ENCODE measurements at places on chromosomes 6 and 20.
A peak's percentile ranks its signal among the peaks of the same experiment; 100 is the strongest.

- no peak overlapping the region for H3K4me3 ChIP-seq
- H3K27me3 ChIP-seq: no peaks in the 10 kb centered on the region
- H3K4me1 ChIP-seq: no peaks in the 10 kb centered on the region
- H3K36me3 ChIP-seq: no peaks in the 10 kb centered on the region
Observed at GRCh38 chr6:62993951-62994350, 217.3 kb upstream of the FKBP1C start.

DNA sequence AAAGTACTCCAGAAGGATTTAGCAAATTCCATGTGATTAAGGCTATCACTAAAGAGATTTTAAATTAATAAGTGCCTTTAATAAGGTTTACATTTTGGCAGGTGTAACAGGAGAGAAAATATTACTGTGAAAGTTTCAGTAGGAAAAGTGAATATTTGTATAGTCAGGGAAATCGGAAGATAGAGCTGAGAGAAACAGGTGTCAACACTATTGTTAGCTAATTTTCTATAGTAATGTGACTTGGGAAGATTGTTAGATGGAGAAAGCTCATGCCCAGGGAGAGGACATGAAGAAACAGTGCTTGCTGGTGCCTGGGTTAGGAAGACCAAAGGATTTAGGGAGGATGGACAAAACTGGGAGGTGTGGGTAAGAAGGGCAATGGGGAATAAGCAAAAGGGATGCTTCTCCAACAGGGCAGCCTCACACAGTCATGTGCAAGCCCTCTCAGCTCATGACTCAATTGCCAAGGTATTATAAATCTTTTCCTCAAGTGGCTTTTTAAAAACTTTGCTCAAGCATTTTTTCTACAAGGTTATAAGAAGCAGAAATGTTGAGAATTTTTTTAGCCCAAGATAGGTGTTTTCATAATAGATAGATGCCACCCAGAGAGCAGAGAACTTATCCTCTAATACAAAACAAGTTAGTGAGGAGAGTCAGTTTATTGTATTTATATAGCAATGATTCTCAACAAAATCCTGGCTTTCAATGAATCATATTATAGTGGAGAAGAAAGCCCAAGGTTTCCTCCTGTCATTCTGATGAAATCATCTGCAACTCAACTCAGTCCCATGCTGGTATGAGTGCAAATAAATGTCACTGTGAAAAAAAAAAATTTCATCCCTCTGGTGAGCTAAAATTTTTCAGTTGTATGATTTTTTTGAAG lies 325.2 kb upstream of the NT5E start:
- no peak for DNase-seq
- no peaks in the 10 kb centered on the region for H3K27me3 ChIP-seq
- H3K4me1 ChIP-seq: no peaks in the 10 kb centered on the region

- peaks cover 46% of the 10 kb centered on the region for H3K27me3 ChIP-seq
- H3K36me3 ChIP-seq: no peaks in the 10 kb centered on the region
Observed at GRCh38 chr20:62782149-62782892, 14.0 kb upstream of the MRGBP start.

- H3K27ac ChIP-seq: no peak overlapping the region
- peaks cover 3% of the 10 kb centered on the region for H3K4me1 ChIP-seq
- H3K27me3 ChIP-seq: no peaks in the 10 kb centered on the region
Observed at GRCh38 chr6:113414511-113414910, 442.6 kb upstream of the MARCKS start.

DNA sequence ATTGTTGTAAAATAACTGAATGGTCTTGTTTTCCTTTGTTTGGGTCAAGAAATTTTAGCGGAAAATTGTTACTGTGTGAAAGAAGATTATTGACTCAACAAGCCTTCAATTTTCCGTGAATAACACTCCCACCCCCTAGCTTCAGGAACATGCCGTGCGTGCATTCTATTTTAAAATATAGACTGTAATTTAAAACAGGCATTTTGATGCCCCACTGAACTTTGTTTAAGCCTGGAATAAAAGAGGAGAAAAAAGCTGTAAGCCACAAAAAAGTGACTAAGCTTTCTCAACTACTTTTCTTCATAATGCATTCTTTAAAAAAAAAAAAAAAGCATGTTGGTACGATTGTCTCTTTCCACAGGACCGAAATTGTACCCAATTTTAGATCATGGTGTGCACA lies 166.0 kb downstream of the ARID1B start:
- H3K27ac ChIP-seq: no peak overlapping the region
- no peak overlapping the region for H3K4me3 ChIP-seq
- no peaks in the 10 kb centered on the region for H3K27me3 ChIP-seq
- peaks cover 26% of the 10 kb centered on the region for H3K4me1 ChIP-seq

DNA sequence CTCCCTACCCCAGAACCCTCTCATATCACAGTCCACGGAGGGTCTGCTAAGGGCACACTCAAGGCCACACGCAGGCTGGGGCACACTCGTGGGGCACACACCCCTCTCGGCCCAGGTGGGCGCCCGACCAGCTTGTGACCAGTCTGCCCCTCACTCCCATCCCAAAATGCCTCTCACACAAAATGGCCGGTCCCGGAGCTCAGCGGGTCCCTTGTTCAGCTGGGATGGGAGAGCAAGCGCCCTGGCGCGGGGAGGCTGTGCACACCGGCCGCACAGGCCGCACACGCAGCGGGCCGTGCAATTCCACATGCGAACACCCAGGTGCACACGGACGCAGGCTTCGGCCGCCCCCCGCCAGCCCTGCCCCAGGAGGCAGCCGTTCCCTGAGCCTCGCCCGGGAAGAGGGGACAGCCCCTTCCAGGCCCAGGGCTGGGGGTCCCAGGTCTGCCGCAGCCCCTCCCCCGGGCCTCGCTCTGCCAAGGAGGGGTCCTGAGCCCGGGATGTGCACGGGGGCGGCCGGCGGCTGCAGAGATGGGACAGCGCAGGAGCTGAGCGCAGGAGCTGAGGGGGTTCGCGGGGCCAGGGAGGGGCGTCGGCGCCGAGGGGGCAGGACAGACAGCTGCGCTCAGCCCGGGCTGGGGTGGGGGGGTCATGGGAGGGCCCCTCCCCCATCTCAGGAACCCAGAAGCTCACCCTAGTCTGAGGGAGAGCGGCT lies 1.3 kb downstream of the KCNQ2 start:
- H3K4me1 ChIP-seq: peaks cover 15% of the 10 kb centered on the region
- no peak for DNase-seq
- H3K36me3 ChIP-seq: no peaks in the 10 kb centered on the region
- peaks cover 95% of the 10 kb centered on the region for H3K27me3 ChIP-seq
- H3K27ac ChIP-seq: no peak overlapping the region

- H3K27me3 ChIP-seq: no peaks in the 10 kb centered on the region
- no peaks in the 10 kb centered on the region for H3K36me3 ChIP-seq
- no peaks in the 10 kb centered on the region for H3K4me1 ChIP-seq
- no peak overlapping the region for H3K27ac ChIP-seq
- H3K4me3 ChIP-seq: no peak overlapping the region
Observed at GRCh38 chr20:17012546-17013226, 214.2 kb upstream of the PCSK2 start.

DNA sequence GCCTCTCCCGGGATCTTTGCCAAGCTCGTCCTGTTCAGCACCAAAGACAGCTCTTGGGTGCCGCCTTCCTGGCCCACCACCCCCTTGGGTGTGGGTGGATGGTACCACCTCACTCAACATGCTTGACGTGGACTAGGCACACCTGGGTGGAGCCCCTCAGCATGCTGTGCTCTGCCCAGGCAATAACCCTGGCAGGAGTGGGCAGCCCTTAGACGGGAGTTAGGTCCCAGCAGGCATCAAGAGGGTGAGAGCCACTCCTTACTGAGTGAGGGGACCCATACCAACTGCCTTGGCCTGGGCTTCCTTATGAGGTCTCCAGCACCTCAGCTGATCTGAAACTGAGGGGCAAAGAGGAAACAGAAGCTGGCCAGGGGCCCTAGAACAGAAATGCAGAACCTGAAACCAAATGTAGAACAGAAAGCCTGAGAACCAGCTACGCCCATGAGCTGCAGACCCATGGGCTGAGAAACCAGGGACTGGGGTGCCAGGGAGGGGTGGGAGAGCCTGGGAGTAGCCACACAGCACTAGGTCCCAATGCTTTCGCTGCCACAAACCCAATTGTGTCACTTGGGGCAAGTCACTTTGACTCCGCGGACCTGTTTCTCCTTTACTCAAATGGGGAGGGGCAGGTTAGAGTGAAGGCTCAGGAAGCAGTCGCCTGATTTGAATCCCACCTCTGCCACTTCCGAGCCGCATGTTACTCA lies 2.0 kb downstream of the FGD2 start:
- no peaks in the 10 kb centered on the region for H3K27me3 ChIP-seq
- H3K4me3 ChIP-seq: peak overlapping the region; percentile 35
- DNase-seq: no peak
- no peaks in the 10 kb centered on the region for H3K36me3 ChIP-seq
- H3K27ac ChIP-seq: peak overlapping the region; percentile 37
- H3K4me1 ChIP-seq: peaks cover 18% of the 10 kb centered on the region

- no peaks in the 10 kb centered on the region for H3K4me1 ChIP-seq
- no peak overlapping the region for H3K4me3 ChIP-seq
- H3K27ac ChIP-seq: no peak overlapping the region
- no peak for DNase-seq
- no peaks in the 10 kb centered on the region for H3K27me3 ChIP-seq
Observed at GRCh38 chr6:109230453-109230852, 135.1 kb downstream of the CEP57L1 start.

GRCh38 chr6:11810039-11810541 lies 31.5 kb upstream of the ADTRP start:
- H3K4me3 ChIP-seq: no peak overlapping the region
- peak overlapping the region; percentile 71 for H3K27ac ChIP-seq
- peak; percentile 85 for DNase-seq
- no peaks in the 10 kb centered on the region for H3K36me3 ChIP-seq
- H3K27me3 ChIP-seq: no peaks in the 10 kb centered on the region
- peaks cover 70% of the 10 kb centered on the region for H3K4me1 ChIP-seq

DNA sequence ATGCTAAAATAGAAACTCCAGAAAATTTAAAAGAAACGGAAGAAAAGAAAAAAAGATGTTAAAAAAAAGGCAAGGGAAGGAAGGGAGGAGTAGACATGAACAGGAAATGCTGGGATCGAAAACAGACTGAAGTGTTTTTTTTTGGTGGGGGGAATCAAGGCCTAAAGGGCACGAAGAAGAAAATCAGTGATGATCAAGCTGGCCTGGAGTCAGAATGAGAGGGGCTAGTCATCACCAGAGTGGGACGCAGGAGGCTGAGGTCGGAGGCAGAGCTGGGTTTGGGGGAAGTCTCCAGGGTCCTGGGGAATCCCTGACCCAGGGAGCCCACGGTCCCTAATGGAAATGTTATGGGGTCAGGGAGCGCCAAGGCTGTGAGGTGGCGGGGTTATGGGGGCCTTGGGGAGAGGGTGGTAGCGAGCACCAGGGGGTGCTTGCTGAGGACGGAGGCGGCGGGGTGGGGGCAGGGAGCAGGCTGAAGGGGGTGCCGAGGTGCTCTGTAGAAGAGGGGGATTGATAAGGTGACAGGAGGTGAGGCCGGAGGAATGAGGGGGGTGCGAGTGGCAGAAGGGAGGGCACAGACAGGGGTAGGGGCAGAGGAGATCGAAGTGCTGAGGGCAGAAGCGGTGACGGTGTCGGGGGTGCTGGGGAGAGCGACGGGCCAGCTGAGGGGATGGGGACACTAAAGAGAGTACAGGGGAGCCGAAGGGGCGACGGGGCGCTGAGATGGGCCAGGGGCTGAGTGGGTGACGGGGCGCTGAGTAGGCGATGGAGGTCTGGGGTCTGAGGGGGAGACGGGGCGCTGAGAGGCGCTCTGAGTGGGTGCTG lies 684 bp downstream of the ZNFX1 start:
- H3K36me3 ChIP-seq: peaks cover 53% of the 10 kb centered on the region
- H3K27ac ChIP-seq: peak overlapping the region; percentile 98
- H3K4me1 ChIP-seq: peaks cover 62% of the 10 kb centered on the region
- H3K4me3 ChIP-seq: peak overlapping the region; percentile 97

- H3K27ac ChIP-seq: no peak overlapping the region
- no peaks in the 10 kb centered on the region for H3K27me3 ChIP-seq
- H3K4me1 ChIP-seq: no peaks in the 10 kb centered on the region
- no peak for DNase-seq
- H3K4me3 ChIP-seq: no peak overlapping the region
Observed at GRCh38 chr6:20861481-20861880, 327.2 kb downstream of the CDKAL1 start.

DNA sequence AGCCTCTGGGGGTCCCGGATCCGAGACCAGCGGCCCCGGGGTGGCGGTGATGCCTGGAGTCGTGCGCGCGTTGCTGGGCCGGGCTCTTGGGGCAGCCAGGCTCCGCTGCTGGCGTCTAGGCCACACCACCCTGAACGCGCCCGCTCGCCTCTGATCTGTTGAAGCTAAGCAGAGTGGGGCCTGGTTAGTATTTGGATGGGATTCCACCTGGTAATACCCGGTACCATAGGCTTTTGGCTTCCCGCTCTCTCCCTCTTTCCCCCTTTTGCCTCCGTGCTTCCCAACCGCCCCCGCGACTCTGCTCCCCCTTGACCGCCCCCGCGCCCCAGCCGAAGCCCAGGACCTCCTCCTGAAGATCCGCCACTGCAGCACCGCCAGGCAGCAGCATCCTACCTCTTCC lies 1383.5 kb upstream of the DEFB115 start:
- peak; percentile 80 for DNase-seq
- no peaks in the 10 kb centered on the region for H3K27me3 ChIP-seq
- H3K27ac ChIP-seq: no peak overlapping the region
- no peak overlapping the region for H3K4me3 ChIP-seq
- no peaks in the 10 kb centered on the region for H3K4me1 ChIP-seq
- H3K36me3 ChIP-seq: no peaks in the 10 kb centered on the region

DNA sequence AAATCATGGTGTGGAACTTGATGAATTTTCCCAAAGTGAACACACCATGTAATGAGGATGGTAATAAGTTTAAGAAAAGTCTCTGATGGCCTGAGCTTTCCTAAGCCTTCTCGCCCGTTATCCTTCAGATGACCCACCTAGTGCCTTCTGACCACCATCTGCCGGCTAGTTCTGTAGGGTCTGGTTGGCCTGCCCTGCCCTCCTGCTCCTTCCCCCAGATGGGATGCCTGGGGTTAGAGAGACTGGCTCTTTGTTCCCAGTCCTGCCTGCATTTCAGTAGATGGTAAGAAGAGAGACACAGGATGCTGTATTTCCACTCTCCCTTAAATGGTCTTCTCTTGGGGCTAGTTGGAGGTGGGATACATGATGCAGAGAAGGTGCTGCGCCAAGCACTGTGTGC lies 43.0 kb downstream of the TIAM2 start:
- peaks cover 9% of the 10 kb centered on the region for H3K4me1 ChIP-seq
- H3K27me3 ChIP-seq: no peaks in the 10 kb centered on the region
- no peak overlapping the region for H3K4me3 ChIP-seq
- no peaks in the 10 kb centered on the region for H3K36me3 ChIP-seq
- no peak overlapping the region for H3K27ac ChIP-seq
- DNase-seq: no peak

GRCh38 chr20:62631336-62632308 lies 10.7 kb upstream of the SLCO4A1 start:
- H3K27ac ChIP-seq: no peak overlapping the region
- peaks cover 7% of the 10 kb centered on the region for H3K4me1 ChIP-seq
- no peak overlapping the region for H3K4me3 ChIP-seq
- H3K36me3 ChIP-seq: no peaks in the 10 kb centered on the region
- peaks cover 48% of the 10 kb centered on the region for H3K27me3 ChIP-seq
- no peak for DNase-seq

DNA sequence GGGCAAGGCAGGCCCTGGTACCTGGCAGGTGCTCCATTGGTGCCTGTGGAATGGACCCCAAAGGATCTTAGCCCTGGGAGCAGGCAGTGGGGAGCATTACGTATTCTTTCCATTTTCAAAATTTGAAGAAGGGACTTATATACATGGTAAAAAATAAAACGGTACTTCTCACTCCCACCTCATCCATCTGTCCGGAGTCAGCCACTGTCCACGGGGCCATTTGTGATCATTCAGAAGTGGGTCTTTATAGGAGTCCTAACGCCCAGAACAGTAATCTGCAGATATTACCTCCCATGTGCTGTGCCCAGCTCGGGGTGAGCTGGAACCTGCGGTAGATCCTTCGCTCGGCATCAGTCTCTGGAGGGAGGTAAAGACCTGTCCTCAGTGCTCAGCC lies 110.4 kb downstream of the SYCP2 start:
- H3K36me3 ChIP-seq: no peaks in the 10 kb centered on the region
- H3K4me1 ChIP-seq: peaks cover 42% of the 10 kb centered on the region
- H3K27me3 ChIP-seq: no peaks in the 10 kb centered on the region

All from suprapubic skin (tissue), 4 donors.